ENCODE measurements at places on chromosomes 12 and 14.

DNA sequence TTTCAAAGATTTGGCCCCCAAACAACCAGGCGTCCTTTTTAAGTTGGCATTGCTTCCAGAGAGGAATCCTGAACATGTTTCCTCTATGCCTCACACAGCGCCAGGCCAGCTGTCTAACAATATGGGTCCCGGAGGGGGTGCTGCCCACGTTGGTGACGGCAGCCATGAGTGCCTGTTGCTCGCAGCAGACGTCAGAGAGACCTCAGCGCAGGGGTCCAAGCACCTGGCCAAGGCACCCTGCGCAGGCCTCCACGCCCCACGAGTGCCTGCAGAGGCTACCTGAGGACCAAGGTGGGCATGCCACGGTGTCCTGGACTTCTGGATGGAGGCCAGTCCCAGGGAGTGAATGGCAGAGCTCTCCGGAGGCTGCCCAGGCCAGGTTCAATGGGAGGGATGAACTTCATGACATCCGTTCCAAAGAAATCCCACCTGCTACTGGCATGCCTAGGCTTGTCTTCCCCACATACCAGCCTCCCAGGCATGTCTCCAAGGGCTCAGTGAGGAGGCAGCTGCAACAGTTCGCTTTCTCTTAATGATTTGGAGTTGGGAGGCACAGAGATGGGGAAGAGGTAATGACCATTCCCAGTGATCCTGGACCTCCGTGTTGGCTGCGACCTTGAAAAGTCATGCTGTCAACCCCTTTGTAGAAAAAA lies 11.6 kb upstream of the FOXN3 start:
- no peak for DNase-seq

DNA sequence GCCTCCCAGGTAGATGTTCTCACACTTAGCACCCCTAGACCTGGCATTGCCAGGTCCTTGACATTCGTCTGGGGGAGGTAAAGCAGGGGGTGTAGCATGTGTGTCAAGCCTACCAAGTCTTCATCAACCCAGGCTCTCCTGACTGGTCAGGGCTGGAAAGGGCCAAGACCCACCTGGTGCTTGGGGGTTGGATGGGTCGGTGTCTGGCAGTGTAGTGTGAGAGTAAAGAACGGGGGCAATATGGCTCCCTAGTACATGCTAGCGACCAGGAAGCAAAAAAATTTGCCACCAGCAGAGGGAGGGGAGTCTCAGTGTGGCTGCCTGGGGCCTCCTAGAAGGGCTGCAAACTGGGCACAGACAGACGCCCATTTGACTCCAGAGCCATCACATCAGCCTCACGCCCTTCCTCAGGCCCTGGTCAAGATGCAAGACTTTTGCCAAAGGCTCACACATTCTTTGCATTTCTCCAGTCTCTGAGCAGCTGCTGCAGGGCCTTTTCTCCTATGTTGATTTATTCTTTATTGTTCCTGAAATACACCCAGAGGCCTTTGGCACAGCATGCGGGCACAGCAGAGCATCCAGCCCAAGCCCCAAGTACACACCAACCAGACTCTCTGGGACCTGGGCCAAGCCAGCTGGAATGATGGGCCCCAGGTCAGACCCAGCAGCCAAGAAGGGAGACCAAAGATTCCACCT lies 38.3 kb upstream of the PNMA1 start:
- no peak for DNase-seq

DNA sequence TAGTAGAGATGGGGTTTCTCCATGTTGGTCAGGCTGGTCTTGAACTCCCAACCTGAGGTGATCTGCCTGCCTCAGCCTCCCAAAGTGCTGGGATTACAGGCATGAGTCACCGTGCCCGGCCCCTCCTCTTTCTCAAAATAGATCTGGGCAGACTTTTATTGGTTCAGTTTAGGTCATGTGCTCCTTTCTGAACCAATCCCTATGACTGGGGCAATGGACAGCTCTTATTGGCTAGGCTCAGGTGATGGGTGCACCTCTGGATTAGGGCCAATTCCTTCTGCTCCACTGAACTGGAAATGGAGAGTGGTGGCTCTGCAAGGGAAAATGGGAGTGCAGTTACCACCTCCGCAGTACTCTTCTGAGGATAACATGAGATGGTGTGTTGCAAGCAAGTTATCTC lies 6.2 kb upstream of the ATP6V0A2 start:
- no peak for DNase-seq

DNA sequence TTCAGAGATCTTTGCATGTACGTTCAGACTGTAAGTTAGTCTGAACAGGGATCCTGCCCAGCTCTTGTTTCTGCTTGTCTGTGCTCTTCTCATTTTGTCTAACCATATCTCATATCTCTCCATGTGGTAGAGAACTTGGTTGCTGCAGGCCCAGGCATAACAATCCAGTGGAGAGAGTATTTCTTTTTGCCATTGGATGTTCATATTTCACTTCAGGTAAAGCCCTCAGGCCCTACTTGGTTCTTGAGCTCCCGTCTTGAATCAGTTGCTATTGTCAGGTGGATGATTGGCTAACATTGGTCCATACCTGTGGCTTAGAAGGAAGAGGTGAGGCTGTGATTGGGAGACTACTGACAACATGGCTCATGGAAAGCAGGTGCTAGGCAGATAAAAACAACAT lies 357.7 kb upstream of the FLRT2 start:
- DNase-seq = no peak

GRCh38 chr12:110421701-110422100 lies 18.2 kb upstream of the ANAPC7 start:
- DNase-seq = no peak

DNA sequence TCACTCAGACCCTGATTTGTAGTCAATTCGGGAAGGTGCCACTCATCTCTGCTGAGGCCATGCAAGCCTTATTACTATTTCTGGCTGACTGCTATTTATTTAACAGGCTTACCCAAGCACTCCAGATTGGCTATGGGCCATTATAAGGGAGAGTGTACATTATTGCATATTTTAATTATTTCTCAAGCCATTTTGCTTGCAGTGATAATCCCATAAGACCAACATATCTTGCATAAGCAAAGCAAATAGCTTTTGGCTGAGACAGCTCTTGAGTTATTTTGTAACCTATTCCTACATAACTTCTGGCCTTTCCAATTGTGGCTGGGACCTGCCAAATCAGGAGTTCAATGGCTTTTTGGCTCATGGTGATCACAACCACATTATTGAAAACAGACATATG lies 509.6 kb upstream of the USP15 start:
- no peak for DNase-seq

GRCh38 chr12:56286044-56286830 lies 13.9 kb downstream of the CS start:
- no peak for DNase-seq

DNA sequence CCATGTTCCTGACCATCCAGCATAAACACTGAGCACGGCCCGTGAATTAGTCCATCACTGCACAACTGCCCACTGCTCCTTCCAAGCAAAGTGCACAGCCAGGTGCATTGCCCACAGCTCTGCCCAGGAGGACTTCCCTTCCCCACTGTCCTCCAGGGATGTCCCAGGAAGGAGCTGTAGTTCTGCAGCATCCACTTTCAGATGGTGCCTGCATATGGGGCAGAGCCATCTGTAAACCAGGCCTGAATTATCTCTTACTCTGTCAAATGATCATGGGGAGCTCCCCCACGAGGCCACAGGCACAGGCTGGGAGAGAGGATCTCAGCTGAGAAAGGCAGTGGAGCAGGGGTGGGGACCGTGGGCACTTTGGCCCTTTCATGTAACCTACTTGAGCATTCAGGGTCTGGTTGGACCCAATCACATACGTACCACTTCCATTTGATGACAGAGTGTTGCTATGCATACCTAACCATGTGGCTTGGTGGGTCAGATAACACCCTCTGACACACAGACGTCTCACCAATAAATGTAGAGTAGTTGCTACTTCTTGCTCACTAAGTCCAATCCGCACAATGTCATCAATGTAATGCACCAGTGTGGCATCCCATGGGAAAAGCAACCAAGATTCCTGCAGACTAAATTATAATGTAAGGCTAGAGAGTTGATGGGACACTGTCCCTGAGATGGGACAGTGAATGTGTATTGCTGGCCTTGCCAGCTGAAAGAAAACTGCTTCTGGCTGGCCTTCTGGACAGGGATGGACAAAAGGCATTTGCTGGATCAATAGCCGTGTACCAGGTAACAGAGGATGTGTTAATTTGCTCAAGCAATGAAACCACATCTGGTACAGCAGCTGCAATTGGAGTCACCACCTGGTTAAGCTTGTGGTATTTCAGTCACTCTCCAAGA lies 113.8 kb upstream of the C14orf180 start:
- DNase-seq = no peak

DNA sequence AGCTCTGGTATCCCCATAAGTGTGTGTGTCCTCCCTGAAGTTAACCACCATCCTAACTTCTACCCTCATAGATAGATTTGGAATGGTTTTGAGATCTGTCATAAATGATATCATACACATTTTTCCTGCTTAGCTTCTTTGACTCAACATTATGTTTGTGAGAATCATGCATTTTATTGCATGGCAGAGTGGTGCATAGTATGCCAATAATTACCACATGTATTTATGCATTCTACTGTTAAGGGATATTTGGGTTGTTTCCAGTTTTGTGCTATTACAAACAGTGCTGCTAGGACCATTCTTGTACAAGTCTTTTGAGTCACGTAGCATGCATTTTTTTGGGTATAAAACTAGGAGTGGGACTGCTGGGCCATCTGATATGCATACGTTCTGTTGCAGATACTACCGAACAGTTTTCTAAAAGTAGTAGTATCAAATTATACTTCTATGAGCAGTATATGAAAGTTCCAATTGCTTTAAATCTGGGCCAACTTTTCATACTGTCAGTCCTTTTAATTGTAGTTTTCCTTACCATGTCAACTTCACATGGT lies 13.4 kb downstream of the GRIP1 start:
- no peak for DNase-seq

GRCh38 chr12:18753481-18754123 lies 15.7 kb downstream of the CAPZA3 start:
- no peak for DNase-seq

- no peak for DNase-seq
Measured at GRCh38 chr14:72528059-72528862, 365.6 kb downstream of the DPF3 start.

- DNase-seq = no peak
Measured at GRCh38 chr12:49800421-49801140, 27.6 kb downstream of the NCKAP5L start.

DNA sequence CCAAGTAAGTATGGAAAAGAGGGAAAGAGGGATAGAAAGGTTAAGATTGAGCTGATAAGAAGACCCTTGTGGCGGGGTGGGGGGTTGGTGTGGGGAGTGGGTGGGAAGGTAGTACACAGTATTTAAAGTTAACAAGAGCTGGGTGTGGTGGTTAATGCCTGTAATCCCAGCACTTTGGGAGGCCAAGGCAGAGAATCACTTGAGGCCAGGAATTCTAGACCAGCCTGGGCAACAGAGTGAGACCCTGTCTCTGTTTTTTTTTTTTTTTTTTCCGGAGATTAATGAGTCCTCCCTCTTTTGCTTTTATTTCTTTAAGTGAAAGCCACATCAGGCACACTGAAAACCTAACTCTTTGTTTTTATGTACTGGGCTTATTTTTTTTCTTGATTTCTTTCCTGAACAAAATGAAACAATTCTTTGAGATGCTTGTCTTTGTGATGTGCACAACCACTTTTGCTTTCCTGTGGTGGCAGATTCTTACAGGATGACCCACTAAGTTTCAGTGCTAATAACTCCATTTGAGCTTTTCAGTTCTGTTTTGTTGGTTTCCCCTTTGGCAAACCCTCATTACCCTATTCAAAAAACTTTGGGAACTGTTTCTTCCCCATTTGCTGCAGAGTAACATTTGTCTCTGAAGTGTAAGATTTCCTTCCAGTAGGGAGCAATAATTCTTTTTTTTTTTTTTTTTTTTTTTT lies 54.8 kb downstream of the WNK1 start:
- DNase-seq = no peak

GRCh38 chr12:77343291-77343690 lies 277.9 kb upstream of the E2F7 start:
- DNase-seq = no peak

GRCh38 chr14:74974364-74975058 lies 19.1 kb upstream of the PGF start:
- DNase-seq = no peak

- DNase-seq = no peak
Measured at GRCh38 chr12:1606021-1606622, 11.7 kb upstream of the FBXL14 start.

DNA sequence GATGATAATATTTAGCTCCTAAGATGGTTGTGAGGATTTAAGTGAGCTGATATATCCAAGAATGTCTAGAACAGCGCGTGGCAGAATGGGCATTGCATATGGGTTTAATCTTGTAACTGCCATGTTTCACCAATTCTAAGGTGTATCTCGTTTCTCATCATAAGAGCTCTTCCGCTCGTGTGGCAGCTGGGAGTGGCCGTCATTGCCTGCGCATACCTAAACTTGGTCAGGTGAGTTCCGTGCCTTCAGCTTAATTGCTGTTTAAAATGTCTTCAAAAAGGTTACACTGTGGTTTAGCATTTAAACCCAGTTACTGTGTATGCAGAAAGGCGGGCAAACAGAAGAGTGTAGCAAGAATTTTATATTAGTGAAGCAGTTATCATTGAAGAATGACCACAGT lies 4.5 kb upstream of the AQP2 start:
- DNase-seq = no peak

GRCh38 chr14:63051301-63051700 lies 6.0 kb upstream of the KCNH5 start:
- no peak for DNase-seq

DNA sequence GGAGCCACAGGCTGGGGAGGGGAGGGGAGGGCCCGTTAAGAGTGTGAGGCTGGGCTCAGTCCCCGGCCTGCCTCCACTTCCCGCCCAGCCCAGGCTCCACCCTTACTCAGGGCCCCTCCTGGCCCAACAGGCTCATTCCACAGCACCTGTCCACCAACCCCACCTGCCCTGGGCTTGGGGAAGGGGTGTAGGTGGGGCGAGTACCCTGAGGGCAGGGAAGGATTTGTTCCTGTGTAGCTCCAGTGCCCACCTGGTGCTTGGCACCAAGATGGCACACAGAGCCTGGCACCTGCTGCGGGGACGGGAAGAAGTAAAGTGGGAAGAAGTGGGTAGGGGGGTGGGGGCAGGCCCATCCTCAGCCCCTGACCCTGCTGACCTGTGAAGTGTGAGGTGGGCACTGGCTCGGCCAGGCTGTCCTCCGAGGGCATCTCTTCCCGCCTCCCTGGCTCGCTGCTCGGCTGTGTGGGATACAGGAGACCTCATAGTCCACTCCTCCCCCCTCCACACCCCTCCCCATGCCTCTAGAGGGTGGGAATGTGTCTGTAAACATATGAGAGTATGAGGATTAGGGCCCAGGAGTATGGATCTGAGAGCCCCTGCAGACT lies 35.1 kb downstream of the NCKAP5L start:
- DNase-seq = no peak

DNA sequence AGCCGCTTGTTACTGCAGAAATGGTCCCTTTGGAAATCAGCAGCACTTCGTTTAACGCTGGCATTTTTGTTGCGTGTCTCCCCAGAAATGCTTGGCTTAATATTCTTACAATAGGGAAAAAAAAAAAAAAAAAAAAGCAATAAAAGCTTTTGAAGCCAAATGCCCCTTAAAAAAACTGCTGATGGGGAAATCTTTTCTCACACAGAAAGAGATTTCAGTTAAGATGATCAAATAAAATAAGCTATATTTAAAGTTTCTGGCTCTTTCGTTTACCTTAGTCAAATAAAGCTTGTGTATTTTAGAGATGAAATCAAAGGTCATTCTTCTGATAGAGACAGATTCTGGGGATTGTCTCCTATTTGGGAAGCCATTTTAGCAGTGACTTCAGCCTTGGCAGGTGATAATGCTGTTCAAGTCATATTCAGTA lies 52.4 kb upstream of the FRS2 start:
- no peak for DNase-seq

GRCh38 chr12:85516039-85516438 lies 236.0 kb downstream of the ALX1 start:
- no peak for DNase-seq

- no peak for DNase-seq
Measured at GRCh38 chr12:109099431-109100020, 2.1 kb downstream of the UNG start.
